ENCODE measurements at places on chromosomes 6 and 20.

GRCh38 chr20:25206548-25206947, 11.0 kb downstream of the ENTPD6 start:
- no peak for DNase-seq

DNA sequence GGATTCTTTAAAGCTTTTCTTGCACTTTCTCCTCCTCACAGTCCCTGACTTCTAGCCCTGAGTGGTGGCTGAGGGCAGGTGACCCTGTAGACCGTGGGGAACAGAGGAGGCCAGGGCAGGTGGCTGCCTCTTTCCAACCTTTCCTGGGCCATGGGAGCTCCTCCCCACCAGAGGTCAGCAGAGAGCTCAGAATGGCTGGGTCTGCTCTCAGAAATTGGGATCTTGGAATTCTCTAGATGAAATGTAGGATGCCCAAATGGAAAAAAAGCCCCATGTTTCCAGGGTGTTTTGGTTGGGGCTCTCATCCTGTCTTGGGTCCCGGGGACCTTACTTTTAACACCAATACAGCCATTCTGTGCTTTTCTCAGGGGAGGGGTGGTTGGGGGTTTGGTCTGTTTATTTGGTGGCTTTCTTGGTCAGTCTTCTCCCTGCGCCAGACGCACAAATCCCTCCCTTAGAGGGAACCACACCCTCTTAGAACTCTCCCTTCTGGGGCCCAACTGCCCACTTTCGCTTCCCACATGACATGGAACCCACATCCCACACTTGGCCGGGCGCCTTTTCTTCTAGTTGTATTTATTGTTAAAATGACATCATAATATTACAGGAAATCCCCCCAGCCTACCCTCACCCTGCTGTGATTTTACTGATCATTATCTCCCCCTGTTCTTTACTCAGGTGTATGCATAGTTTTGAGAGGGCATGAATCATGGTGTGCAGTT, 17.9 kb downstream of the GNAS start:
- no peak for DNase-seq

DNA sequence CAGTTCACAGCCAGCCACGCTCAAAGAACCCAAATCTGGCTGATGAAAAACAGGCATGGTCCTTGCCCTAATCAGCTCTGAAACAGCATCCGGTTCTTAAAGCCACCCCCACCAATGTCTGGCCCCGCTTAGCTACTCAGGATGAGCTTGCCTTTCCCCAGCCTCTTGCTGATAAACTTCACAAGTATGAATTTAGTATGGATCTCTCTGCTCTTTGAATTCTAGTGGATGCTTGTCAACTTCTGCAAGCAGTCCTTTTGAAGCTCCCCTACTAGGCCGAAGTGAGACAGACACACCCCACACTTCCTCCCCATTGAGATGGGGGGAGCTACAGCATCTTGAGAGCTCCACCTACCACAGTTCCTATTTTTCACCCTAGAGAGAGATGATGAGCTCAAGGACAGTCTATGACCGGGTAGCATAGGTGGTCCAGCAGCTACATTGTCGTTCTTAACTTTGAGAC, 36.7 kb downstream of the EBF4 start:
- no peak for DNase-seq

DNA sequence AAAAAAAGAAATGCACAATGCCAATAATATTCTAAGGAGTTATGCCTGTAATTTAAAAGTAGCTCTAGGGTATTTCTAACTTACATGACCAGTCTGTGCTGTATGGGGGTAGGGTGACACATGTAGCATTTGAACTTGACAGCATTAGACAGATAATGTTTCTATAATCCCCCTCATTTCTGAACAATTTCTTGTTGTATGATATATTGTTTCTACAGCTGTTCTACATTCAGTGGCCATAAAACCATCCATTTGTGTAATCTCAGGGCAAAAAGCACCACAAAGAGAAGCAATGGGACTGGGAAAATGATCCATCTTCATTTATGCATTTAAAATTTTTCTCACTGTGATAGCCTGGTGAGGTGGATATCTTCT, 767.8 kb downstream of the TFAP2A start:
- DNase-seq: no peak

DNA sequence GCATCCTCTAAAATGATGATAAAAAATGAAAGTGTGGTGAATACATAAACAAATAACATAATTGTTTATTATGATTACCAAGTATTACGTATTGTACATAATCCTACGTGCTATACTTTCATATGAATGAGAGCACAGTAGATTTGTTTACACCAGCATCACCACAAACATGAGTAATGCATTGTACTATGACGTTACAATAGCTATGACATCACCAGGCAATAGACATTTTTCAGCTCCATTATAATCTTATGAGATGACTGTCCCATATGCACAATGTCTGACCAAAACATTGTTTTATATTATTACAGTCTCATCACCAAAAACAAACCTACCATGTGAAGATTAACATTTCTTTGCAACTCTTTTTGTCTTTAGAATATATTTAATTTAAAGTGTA, 225.7 kb upstream of the TENT5A start:
- DNase-seq: no peak

GRCh38 chr6:158284007-158284875, 28.0 kb upstream of the TULP4 start:
- peak; percentile 46 for DNase-seq

DNA sequence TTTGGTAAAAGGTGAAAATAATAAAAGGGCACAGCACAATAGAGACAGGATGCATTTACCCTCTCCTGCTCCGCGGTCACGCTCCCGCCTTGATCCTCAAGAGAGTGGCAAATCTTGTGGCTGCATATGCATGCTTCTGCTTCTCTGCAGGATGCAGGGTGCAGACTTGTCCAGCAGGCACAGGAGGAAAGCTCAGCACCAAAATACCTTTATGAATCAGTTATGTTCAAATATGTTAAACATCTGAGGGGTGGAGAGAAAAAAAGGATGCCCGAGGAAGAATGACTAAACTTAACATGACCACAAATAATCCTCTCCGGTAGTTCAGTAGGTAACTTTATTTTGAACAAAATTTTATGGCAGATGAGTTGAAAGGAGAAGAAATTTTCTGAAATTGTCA, 366.1 kb upstream of the SOX4 start:
- no peak for DNase-seq

GRCh38 chr6:17358515-17358914, 34.9 kb upstream of the CAP2 start:
- DNase-seq: no peak

All from BJ (cell line).